ENCODE measurements at places on chromosomes 11 and 22.

DNA sequence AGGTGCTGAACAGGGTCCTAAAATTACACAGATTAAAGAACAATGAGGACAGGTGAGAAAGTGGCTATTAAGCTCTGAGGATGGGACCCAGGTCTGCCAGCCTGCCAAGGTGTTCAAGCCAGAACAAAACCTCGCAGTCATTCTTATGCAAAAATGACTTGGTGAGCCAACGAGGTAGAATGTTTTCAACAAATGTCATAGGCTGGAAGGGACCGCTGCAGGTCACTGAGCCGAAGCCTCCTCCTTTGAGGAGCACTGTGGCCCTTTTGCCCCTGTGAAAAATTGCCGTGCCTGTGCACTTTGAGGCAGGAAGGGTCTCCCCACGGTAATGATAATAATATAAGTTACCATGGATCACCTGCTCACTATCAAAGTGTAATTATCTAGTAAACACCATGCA lies 216.2 kb downstream of the DSCAML1 start:
- DNase-seq = no peak

GRCh38 chr11:76850815-76851214 lies 9.9 kb upstream of the ACER3 start:
- no peak for DNase-seq

DNA sequence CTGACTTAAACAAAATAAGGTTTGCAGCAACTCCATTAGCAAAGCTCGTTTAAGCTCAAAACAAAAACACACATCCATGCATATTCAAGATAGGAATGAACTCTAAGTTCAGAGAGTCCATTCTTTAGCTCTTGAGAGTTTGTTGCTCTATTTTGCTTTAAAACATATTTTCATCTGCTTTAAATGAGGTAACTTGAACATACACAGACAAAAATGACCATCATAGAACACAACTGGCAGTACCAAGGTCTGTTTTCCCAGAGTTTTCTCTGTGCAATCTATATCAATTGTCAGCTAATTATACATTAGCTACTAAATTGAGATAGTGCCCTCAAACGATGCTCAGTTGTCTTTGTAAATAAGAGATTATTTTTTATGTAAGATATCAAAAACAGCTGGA lies 423.2 kb upstream of the ANO3 start:
- DNase-seq = no peak

GRCh38 chr22:25120761-25121212 lies 78.9 kb upstream of the CRYBB3 start:
- DNase-seq = no peak

GRCh38 chr11:67194096-67194495 lies 72.2 kb upstream of the GRK2 start:
- no peak for DNase-seq

DNA sequence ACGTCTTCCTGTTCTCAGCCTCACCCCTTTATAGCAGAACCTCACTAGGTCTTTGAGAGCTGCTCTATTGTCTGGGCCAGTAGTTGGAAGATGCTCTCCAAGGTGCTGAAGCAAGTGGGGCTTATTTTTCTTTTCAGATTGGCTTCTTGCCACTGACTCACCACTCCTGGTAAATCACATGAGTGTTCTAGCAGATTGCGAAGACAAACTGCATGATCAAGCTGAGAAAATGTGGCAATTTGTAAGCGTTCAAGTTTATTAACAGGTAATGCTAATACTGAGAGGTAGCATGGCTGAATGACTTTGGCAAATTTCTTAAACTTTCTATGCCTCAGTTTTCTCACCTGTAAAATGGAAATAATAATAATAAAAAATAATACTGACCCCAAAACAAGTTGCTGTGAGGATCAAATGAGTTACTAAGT lies 59.2 kb downstream of the CACNG2 start:
- peak; percentile 69 for DNase-seq

- no peak for DNase-seq
These were observed 32.1 kb upstream of the SOX10 start for GRCh38 chr22:38016182-38017151.

DNA sequence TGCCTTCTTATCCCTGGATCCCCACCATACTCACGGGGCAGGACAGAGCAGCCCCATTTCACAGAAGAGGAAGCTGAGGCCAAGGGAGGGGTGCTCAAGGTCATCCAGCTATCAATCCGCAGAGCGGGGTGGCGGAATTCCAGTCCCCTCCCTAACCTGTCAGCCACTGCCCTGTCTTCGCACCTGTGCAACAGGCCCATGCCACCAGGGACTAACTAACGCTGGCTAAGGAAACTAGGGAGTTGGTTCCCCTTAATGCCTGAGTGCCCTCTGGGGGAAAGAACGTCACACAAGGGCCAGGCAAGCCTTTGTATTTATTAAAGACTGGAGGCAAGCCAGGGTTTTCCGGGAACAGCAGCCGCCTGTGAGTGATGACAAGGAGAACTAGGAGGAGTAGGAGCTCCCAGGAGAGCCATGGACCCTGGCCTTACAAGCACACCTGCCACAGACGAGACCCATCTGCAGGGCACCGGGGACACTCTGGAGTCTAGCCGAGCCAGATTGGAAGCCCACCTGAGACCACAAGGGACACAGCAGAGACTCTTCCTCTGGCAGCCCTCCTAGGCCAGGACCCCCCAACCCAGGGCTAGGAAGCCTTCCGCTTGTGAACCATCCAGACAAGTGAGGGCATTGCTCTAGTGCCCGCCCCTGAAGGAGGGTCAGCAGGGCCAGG lies 64.4 kb downstream of the MYH9 start:
- no peak for DNase-seq

- peak; percentile 45 for DNase-seq
These were observed 397 bp upstream of the CD44 start for GRCh38 chr11:35138606-35138942.

- no peak for DNase-seq
These were observed at the start of gene VPREB1 for GRCh38 chr22:22244316-22245250. Gene VPREB1, plus strand, starts transcription at chr22:22244786. Its CDS starts 28 bp downstream, at chr22:22244814.

DNA sequence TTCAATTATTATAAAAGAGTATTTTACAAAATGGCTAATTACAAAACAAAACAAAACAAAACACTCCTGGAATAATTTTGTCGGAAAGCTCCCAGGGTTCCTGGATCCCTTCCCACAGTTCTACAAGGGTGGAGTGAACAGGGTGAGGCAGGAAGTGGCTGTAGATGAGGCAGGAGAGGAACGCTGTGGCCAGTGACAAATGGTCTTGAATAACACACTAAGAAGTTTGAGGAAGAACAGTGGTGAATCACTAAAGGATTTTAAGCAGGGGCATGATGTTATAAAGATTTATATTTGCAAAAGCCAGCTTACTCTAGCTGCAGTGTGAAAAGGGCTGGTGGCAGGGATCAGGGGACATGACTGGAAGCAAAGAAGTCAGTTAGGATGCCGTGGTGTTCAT lies 33.8 kb upstream of the APOA1 start:
- DNase-seq = peak; percentile 46

DNA sequence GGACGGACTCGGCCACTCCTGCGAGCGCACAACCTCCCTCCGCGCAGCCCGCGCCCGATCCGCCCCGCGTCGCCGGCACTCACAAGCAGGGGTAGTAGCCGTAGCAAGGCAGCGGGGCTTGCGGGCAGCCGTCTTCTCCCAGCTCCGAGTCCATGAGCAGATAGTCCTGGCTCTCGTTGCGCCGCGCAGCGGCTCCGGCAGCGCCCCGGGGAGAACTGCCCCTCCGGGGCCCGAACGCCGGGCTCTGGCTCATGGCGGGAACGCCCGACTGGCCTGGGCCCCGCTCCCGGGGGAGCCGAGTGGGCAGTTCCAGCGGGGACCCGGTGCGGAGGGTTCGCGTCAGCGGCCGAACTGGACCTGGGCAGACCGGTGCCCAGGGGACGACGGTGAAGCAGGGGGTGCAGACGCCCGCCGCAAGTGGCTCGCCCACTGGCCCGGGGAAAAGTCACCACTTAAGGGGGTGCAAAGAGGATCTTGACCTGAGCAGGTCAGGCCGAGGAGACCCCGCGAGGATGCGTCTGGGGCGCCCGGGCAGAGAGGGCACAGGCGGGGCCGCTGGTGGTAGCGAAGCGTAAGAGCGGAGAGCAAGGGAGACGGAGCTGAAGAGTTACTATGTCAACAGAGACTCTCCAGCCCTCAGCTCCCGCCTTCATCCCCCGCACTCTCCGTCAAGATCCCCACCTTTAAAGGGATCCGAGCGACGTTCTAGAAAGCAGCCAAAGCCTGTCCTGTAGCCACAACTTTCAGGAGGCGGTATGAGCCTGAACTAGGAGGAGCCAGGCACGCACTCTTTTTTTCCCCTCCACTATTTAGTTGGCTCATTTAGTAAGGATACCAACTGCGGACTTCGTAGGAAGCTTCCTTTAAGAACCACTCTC lies at the start of gene TRPC6:
TRPC6 (minus strand) TSS at position 757 of the 878 bp plus-strand sequence; CDS start at position 253, 504 bp downstream.
- no peak for DNase-seq

GRCh38 chr22:29216011-29216872 lies 10.5 kb downstream of the EMID1 start:
- no peak for DNase-seq

DNA sequence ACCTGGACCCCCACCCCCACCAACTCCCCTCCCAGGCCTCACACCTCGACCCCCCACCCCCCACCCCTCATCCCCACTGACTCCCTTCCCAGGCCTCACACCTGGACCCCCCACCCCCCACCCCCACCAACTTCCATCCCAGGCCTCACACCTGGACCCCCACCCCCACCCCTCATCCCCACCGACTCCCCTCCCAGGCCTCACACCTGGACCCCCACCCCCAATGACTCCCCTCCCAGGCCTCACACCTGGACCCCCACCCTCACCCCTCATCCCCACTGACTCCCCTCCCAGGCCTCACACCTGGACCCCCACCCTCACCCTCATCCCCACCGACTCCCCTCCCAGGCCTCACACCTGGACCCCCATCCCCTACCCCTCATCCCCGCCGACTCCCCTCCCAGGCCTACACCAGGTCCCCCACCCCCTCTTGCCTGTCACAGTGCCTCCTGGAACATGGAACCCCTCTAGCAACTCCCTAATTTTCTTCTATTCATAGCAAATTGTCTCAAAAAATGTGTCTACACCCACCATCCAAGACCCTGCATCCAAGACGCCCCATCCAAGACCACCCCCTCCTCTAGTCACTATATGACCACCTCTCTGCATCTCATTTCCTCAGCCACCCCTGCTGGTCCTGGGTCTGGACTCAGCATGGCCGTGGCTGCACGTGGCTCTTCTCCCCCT lies 36.9 kb upstream of the BRSK2 start:
- DNase-seq = no peak

DNA sequence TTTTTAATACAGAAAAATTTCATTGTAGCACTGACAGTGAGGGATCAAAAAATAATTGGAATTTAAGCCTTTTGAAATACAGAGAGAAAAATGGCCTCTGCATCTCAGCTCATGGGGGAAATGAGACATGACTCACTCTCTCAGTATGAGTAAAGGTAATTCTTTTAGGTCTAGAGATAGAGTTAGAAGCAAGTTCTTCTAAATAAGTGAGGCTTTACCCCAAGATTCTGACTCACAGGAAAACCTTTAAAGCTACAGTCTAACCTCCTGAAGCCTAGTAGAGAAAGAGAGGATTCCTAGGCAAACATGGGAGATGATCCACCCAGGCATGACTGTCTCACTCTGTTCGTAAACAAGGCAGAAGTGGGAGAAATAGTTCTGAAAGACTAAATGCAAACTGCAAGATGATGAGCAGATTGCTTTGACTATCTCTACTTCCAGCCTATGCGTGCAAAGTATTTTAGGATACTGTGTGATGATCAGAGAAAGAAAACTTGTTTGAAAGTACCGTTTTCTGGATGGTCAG lies 1003.3 kb upstream of the CCDC90B start:
- DNase-seq = peak; percentile 70

DNA sequence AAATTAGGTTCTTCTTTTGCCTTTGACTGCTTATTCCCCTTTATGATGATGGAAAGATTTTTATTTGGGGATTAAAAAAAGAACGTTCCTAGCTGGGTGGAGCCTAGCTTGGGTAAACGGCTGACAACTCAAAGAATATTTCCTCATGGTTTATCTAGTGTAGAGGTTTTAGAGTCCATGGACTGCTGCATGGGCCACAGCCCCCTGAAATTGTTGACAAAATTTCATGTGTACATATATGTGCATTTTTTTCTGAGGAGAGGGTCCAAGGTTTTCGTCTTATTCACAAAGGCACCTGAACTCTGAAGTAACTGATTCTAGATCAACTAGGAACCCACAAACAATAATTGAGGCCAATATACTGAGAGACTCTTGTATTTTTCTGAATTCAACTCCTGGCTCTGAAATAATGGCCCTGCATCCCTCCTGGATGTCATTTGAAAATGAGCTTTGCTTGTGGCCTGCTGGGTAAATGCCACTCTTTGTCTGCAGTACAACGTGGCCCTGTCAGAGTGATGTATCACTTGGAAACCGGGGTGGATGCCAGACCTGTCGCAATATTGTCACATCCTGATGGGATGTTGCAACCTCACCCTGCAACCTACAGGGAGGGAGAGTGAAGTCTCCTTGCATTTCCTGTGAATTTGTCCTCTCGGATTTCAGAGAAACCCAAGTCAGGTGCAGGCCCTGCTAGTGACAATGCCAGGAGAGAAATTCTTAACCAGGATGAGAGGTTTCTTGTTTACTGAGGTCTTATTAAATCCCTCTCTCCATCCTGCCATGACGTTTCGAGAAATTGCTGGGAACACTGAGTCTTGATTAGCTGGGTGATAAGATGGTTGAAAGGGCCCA lies 33.8 kb downstream of the EHF start:
- DNase-seq = peak; percentile 79

GRCh38 chr11:61119055-61119454 lies 16.8 kb downstream of the CD5 start:
- no peak for DNase-seq

GRCh38 chr22:46018859-46019258 lies 41.9 kb upstream of the WNT7B start:
- DNase-seq = no peak

- DNase-seq = no peak
These were observed 203.8 kb downstream of the DLG2 start for GRCh38 chr11:85423316-85423715.

DNA sequence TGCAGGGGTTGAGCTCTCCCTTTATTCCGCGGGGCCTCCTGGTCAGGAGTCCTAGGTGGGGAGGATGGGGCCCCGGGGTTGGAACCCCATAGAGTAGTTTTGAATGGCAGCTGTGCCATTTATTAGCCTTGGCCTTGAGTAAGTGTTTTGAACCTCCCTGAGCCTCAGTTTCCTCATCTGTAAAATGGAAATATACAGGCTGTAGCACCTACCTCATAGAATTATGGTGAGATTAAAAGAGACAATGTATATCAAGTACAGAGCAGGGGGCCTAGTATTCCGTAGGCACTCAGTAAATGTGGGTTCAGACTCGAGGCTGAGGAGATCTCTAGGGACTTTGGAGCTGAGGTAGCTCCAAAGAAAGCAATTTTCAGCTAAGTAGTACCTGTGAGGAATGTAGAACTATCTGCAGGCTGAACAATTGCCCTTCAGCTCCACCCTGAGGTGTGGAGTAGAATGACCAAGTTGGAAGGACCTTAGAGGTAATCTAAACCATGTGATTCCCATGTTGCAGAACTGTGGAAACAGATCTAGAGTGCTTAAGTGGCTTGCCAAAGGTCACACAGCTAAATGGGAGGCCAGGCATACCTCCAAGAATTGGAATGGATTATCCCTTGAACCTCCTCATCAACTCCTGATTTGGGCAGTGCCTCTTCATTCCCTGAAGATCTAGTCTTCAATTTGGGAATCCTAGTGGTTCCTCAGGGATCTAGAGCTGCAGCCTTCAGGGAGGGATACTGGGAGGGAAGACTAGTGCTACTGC lies 682 bp downstream of the PGAP2 start:
- peak; percentile 43 for DNase-seq

GRCh38 chr11:9951807-9952206 lies 287.9 kb downstream of the SWAP70 start:
- no peak for DNase-seq
